ENCODE measurements at places on chromosomes 11 and 22. TPM values are rescaled to one million over a fixed set of nuclear protein-coding genes. Genes with fewer than 3 reads are reported as not detected.

- DNase-seq = no peak
Observed at GRCh38 chr22:47107431-47107830, 345.0 kb downstream of the TBC1D22A start.

SCN4B gene
- total RNA-seq = not detected

GRCh38 chr22:21939461-21939913 is 13.2 kb downstream of the PPM1F start:
- no peak for DNase-seq

DNA sequence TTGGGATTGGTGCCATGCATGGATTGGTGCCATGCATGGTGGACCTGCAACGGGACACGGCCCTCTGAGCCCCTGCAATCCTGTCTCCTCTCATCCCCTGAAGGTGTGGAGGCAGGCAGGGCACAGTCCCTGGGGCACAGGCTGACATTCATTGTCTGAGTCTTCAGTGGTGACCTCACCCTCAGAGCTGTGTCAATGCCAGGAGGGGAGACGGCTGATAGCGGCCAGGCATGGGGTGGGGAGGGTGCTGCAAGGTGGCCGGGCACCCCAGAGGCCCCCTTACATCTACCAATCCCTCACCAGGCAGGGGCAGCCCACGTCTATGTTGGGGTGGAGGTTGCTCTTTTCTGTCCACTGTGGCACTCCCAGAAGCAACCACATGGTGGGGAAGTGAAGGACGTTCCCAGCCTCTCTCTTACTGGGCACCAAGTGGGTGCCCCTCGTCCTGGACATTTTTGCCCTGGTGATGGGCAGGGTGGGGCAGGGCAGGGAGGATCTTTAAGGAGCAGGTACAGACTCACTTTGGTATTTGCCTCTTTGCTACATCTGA is 47.6 kb downstream of the NECTIN1 start:
- DNase-seq = no peak

VPREB1 gene
- total RNA-seq = not detected

GSTT2 gene
- total RNA-seq = not detected

GRCh38 chr11:78607696-78608095 is 33.0 kb upstream of the NARS2 start:
- DNase-seq = no peak

KRTAP5-8 gene
- not detected for total RNA-seq

DNA sequence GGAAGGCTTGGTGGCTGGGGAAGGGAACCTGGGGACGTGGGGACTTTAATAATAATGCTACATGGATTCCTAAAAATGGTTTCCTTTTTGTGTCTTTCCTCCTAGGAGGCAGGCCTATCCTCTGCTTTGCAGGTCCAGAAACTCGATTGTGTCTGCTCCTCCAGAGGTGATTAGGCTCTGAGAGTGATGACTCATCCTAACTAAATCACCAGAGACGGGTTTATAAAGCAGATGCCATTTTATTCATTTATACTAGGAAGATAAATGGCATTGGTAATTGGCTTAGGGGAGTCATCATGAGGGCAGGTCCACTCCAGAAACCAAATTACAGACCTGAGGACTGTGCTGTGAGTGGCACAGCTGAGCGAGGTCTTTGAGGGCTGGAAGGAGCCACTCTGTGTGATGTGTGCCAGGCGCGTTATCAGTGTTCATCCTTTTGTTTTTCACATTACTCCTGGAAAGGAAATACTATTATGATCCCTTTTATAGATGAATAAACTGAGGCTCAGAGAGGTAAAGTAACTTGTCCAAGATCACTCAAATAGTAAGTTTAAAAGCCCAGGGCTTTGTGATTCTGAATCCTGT is 7.1 kb downstream of the NLRX1 start:
- no peak for DNase-seq
